ENCODE measurements at places on chromosomes 5 and 9.

DNA sequence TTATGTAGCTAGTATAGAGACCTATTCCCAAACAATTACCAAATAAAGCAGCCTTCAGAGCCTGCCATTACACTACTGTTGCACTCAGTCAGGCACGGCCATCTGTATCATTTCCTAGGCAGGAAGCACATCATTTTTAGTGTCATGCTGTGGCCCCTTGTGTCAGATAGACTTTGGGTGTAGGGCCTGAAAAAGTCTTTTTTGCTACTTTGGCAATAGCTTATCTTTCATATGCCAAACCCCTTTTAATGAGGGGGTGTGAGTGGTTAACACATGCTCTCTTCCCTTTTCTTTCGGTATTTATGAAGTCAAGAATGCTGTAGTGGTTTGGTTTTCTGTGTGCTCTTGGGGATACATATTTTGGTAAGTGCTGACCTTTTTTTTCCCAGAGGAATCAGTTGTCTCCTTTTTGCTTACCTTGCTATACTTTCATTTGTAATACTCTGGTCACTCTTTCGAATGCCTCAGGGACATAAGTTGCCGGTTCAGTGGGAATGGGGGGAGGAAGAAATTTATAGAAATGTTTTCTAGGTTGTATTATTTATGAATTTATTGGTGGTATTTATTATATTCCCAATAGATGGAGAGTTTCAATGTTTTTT is 209.8 kb downstream of the CSNK1G3 start:
- DNase-seq: no peak

DNA sequence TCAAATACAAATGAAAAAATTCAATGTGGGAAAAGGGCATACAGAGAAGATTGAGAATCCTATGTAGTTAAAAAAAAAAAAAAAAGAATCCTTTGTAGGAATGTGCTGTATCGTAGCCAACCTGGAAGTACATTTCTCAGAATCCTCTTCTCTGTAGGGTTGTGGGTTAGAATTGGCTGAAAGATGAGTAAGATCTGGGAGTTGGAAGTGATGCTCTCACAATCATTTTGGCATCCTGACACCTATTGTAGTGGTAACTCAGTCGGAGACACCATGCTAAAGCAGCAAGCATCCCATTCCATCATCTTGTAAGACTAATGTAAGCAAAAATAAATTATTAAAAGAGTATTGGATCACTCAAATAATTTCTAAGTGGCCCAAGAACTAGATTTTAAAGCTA is 30.6 kb downstream of the MRPL22 start:
- DNase-seq: no peak

GRCh38 chr9:3893519-3893918 is 367.7 kb upstream of the RFX3 start:
- no peak for DNase-seq

DNA sequence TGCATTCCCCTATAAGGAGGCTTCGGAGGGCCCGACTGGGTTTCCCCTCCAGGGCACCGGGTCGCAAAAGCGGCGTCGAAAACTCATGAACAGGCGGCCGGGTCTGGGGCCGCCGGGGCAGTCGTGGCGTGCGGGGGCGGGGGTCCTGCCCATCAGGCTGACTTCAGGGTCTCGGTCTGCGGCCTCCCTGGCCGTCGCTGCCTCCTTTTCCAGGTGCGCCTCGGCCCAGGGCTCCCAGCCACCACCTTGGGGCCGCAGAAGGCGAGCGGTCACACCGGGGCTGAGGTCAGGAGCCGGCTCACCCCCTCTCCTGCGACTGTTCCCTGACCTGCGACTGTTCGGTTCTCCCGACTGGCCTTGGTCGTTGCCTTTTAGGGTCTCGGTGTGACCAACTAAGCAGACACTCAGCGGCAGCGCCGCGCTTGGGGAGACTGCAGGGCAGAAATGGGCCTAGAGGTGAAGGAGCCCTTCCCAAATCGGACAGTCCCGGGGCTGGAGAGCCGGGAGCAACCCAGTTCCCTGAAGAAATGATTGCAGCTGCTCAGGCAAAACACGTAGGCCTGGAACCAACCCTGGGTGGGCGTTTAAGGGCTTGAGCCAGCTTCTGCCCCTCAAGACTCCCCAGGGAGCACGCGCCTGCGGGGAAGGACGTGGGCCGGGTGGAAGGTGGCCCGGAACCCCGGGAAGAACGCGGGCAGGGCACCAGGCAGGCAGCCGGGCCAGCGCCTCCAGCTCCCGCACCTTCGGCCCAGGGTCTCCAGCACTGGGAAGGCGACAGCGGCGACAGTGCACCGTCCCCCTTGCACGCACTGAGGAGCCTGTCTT is 11.2 kb downstream of the IRX2 start:
- no peak for DNase-seq

GRCh38 chr5:106020894-106021293 is 1649.8 kb downstream of the EFNA5 start:
- no peak for DNase-seq

- no peak for DNase-seq
Observed at GRCh38 chr5:69364850-69365249, 4.5 kb downstream of the AK6 start.

DNA sequence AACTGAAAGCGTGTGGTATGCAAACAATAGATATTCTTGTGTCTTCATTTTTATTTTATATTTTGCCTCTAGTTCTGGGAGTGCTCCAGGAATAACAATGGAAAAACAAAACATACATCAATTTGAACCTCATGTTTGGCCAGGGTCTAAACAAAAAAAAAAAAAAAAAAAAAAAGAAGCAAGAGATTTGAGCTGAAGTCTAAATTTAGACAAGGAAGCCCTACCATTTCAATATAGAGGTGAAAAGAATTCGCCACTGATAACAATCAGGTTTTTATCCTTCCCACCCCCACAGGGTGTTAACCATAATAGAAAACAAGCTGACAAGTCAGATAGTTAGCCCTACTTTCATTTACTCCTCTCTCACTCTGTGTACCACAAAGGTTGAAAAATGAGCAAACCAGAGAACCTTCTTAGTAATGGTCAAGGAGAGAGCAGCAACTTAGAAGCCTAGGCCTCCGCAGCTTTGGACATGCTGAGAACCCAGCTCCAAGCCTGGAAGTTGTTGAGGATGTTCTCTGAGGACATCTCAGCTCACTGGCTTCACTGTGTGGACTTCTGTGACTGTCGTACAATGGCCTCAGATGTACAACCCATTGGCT is 118.2 kb upstream of the HMHB1 start:
- DNase-seq: no peak
